ENCODE measurements at places on chromosomes 16 and 17. TPM values are rescaled to one million over a fixed set of nuclear protein-coding genes. Genes with fewer than 3 reads are reported as not detected.

HEATR3 gene
- 17.9 TPM for total RNA-seq

KRTAP4-9 gene
- total RNA-seq = not detected

RTN4RL1 gene
- total RNA-seq = 5.2 TPM

CDH8 gene
- 4.1 TPM for total RNA-seq

ADAP2 gene
- total RNA-seq = 44.6 TPM

ACSM5 gene
- 5.8 TPM for total RNA-seq

KLHL10 gene
- 0.36 TPM for total RNA-seq

PTRH2 gene
- total RNA-seq = 14.8 TPM

NPIPB9 gene
- total RNA-seq = 2.8 TPM

AIPL1 gene
- not detected for total RNA-seq

C16orf86 gene
- 7.9 TPM for total RNA-seq

CCL8 gene
- 3.6 TPM for total RNA-seq

NPIPA7 gene
- 7.5 TPM for total RNA-seq

CEP295NL gene
- 10.1 TPM for total RNA-seq

RILP gene
- total RNA-seq = 7.0 TPM

TSR3 gene
- total RNA-seq = 37.5 TPM

CYBC1 gene
- total RNA-seq = 131 TPM

HASPIN gene
- 0.13 TPM for total RNA-seq

PLA2G15 gene
- 13.6 TPM for total RNA-seq

ZSCAN10 gene
- total RNA-seq = not detected

CCL3 gene
- 6.6 TPM for total RNA-seq

ELMO3 gene
- total RNA-seq = 3.4 TPM

KRTAP4-4 gene
- not detected for total RNA-seq

GLP2R gene
- total RNA-seq = not detected

CCL5 gene
- total RNA-seq = 6.7 TPM

STAT5A gene
- total RNA-seq = 63.2 TPM

SCN4A gene
- 3.2 TPM for total RNA-seq

PSMC3IP gene
- total RNA-seq = 3.9 TPM

RCVRN gene
- total RNA-seq = 0.23 TPM

ZACN gene
- not detected for total RNA-seq

KRT33B gene
- total RNA-seq = not detected

METTL22 gene
- total RNA-seq = 39.6 TPM

CCDC154 gene
- total RNA-seq = 2.0 TPM

SDR42E1 gene
- 1.2 TPM for total RNA-seq

CHAD gene
- not detected for total RNA-seq

PIK3R6 gene
- total RNA-seq = 3.5 TPM

CA7 gene
- not detected for total RNA-seq

CD300LG gene
- 9.4 TPM for total RNA-seq

MYH2 gene
- total RNA-seq = not detected

Measured in aorta (tissue), 5 donors.